Naive thymus-derived CD8-positive, alpha-beta T cell (primary cell): ENCODE measurements at places on chromosomes 2 and 18.

- DNase-seq, result no peak
Observed at GRCh38 chr2:118242216-118242615, 153.9 kb downstream of the INSIG2 start.

- no peak for DNase-seq
Observed at GRCh38 chr2:240717181-240717641, 25.5 kb downstream of the AQP12A start.

GRCh38 chr2:55003706-55004639 is 46.3 kb downstream of the RTN4 start:
- no peak for DNase-seq

- DNase-seq, result peak; percentile 50
Observed at GRCh38 chr2:241842620-241843211, 16.0 kb downstream of the PDCD1 start.

DNA sequence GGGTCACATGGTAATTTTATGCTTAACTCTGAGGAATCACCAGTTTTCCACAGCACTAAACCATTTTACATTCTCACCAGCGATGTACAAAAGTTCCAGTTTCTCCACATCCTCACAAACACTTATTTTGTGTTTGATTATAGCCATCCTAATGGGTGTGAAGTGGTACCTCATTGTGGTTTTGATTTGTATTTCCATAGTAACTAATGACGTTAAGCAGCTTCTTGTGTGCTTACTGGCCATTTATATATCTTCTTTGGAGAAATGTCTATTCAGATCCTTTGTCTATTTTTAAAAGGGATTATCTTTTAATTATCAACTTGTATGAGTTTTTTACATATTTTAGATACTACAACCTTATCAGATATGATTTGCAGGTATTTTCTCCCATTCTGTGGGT is 42.0 kb downstream of the CCDC150 start:
- no peak for DNase-seq

- DNase-seq, result no peak
Observed at GRCh38 chr2:175518206-175518605, 336.7 kb upstream of the ATP5MC3 start.

DNA sequence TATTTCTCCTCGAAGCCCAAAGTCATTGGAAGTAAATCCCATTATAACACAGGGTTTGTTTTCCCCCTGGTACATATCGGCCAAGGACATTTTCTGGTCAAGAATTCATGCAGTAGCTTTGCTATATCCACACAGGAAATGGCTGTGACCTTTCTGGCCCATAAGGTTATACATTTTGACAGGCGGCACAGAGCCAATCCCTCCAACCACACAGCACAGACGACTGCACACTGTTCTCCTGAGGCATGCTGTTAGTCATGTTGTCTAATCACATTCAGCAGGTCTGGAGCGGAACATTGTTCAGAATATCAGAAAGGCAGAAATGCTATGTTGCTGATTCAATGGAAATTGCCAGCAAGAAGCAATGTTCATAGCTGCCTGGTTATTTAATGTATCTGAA is 742.3 kb upstream of the SLC8A1 start:
- no peak for DNase-seq

GRCh38 chr2:199994371-199994770 is 39.0 kb downstream of the MAIP1 start:
- no peak for DNase-seq

- no peak for DNase-seq
Observed at GRCh38 chr2:201959626-201960025, 74.0 kb upstream of the FZD7 start.

GRCh38 chr18:45805551-45805950 is 19.9 kb upstream of the SIGLEC15 start:
- DNase-seq, result no peak

DNA sequence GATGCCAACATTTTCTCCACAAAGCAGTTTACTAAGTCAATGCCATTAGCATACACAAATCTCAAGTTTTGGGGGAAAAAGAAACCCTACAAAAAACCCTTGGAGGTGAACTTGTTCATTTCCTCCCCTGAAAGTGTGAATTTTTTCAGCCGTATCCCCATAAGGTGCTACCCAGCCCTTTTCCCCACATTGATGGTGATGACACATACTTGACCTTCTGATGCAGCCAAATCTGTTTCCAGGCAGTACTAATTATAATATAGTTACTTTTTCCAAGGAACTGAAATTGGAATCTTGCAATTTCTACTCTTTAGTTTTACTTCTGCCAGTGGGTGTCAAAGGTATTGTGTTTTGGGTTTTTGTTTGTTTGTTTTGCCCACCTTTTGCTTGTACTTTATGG is 474.5 kb downstream of the TGIF1 start:
- DNase-seq, result no peak

GRCh38 chr2:105439141-105439540 is 40.3 kb upstream of the FHL2 start:
- no peak for DNase-seq

- DNase-seq, result no peak
Observed at GRCh38 chr2:121390082-121390692, 105.2 kb upstream of the TFCP2L1 start.

DNA sequence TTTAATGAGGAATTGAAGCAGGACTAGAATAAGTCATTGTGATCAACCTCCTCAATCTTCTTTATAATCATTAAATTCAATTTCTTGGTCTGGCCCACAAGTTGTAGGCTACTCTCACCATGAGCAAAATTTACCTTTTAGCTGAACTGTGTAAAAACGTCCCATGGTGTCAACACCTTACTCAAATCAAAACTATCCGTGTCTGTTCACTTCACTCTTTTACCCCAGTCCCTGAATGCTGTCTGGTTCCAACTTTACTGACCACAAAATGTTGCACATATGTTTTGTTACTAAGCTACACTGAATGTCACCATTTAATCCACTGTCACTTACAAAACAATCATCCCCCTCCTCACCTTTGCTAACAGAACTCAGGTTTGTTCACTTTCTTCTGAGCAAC is 951.6 kb upstream of the SLC39A10 start:
- no peak for DNase-seq

GRCh38 chr2:22276696-22277095 is 1108.3 kb upstream of the KLHL29 start:
- no peak for DNase-seq

DNA sequence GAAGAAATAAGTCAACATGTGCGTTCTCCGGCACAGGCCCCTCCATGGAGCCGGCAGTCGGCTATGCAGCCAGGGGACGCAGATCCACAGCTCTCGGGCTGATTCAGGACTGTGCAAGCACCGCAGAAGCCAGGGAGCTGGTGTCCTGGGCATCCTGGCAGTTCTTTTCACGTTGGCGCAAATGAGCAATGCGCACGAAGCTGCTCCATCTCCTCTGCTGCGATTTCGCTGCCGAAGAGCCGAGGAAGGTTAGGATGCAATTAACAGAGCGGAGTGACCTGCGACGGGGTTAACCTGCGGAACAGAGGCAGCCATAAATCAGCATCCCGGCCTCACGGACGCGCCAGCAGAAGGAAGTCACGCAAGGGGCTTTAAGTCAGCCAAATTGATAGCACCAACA is 107.1 kb upstream of the POU3F3 start:
- no peak for DNase-seq

- DNase-seq, result no peak
Observed at GRCh38 chr2:63189026-63189425, 138.4 kb downstream of the OTX1 start.

- DNase-seq, result no peak
Observed at GRCh38 chr18:11978956-11979355, 2.4 kb upstream of the IMPA2 start.

- no peak for DNase-seq
Observed at GRCh38 chr2:17747684-17748452, 5.7 kb downstream of the SMC6 start.

DNA sequence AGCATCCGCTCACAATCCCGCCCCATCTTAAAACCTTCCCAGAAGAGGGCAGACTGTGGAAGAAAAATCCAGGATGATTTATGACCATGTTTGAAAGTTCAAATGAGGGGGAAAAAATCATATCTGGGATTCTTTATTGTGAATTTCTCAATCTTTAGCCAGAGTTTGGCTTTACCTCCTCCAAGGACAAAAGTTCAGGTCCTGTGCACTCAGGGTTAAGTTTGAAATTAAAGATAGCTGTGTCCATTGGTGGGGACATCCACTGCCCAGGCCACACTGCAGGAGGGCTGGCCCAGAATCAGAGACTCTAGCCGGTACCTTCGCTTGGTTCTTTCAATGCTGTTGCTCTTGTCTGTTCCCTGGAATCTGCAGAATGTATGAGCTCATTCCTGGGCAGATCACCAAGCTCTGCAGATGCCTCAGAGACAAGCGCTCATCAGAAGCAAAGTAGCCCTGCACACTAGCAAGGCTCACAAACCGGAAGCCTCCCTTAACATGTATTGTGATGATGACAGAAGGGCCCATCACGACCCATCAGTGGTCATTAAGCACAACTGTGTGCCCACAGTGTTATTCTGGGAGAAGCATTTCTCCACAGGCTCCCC is 375.3 kb upstream of the KLHL29 start:
- DNase-seq, result no peak

- DNase-seq, result no peak
Observed at GRCh38 chr2:33457556-33458247, 18.7 kb upstream of the RASGRP3 start.
